Neural crest cell (in vitro differentiated cells): ENCODE measurements at places on chromosomes 5 and 9.
A peak's percentile ranks its signal among the peaks of the same experiment; 100 is the strongest.

DNA sequence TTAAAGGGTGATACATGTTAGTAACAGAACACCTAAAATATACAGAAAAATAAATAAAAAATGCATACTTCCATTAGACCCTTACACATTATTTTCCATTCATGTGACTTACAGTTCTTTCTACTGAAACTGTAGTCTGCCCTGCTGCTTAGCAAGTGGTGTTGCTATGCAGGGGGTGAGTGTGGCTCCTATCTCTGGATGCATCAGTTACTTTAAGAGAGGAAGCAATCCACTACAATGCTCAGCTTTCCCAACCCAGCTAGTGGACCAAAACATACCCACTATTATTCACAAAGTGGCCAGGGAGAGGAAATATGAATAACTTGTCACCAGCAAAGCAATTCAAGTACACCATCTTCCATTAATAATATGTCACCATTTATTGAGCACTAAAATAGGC is 121.8 kb downstream of the DOCK2 start:
- DNase-seq: no peak

- no peak for DNase-seq
Measured at GRCh38 chr9:132590318-132591182, 8.1 kb downstream of the BARHL1 start.

DNA sequence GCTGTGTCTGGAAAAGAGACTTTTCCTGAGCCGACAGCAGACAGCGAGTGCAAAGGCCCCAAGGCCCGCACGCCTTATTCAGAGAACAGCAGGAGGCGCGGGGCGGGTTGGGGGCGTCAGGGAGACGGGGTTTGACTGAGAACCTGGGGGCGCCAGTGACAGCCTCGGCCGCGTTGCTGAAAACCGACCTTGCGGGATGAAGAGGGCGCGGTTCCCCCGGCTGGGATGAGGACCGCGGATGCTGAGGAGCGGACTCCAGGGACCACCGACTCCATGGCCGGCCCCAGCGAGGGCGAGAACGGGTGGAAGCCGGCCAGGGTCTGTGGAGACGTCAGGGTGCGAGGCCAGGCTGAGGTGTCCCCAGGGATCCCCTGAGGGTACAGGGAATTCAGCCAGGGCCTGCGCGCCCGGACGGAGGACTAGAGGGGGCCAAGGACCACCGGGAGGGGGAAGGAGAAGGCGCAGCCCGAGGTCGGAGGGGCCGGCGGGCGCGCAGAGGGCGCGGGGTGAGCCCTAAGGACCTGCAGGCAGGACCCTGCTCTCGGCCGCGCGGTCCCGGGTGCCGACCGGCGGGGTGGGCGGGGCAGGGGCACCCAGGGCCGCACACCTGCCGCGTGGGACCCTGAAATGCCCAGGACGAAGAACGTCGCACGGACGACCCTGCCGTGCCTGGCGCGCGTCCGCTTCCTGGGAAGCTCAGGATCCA is 837 bp upstream of the AHRR start:
- DNase-seq: no peak

- DNase-seq: no peak
Measured at GRCh38 chr5:143931986-143932385, 120.0 kb downstream of the HMHB1 start.

GRCh38 chr9:33439731-33440130 is 7.7 kb downstream of the AQP3 start:
- DNase-seq: no peak

DNA sequence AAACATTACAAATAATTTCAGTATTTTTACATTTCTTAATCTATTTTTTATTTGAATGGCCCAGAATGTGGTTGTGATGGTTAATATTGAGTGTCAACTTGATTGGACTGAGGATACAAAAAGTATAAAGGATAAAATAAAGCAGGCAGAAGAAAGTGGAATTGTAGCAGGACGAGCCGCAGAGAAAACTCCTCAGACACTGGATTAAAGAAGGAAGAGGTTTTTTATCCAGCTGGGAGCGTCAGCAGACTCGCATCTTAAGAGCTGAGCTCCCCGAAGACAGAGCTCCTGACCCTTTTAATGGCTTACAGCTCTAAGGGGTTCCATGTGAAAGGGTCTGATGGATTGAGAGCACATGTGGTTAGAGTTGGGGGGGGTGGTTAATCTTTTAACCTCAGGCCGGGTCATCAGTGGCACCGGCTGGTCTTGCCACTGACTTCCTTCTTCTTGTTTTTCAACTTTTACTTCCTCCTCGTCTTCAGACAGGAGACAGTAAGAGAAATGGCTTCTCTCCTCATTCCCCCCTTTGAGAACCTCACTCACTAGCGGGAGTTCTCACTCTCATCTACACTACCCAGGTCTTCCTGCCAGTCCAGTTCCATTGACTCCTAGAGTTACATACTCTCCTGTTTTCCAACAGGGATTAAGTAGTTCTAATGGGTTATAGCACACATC is 80.0 kb downstream of the TMEM161B start:
- DNase-seq: no peak

- DNase-seq: peak; percentile 54
Measured at GRCh38 chr9:120918931-120919842, 7.4 kb downstream of the TRAF1 start.

GRCh38 chr9:124291801-124292396 is 34.1 kb downstream of the NEK6 start:
- DNase-seq: no peak

GRCh38 chr5:5705010-5705409 is 282.5 kb downstream of the ICE1 start:
- no peak for DNase-seq

DNA sequence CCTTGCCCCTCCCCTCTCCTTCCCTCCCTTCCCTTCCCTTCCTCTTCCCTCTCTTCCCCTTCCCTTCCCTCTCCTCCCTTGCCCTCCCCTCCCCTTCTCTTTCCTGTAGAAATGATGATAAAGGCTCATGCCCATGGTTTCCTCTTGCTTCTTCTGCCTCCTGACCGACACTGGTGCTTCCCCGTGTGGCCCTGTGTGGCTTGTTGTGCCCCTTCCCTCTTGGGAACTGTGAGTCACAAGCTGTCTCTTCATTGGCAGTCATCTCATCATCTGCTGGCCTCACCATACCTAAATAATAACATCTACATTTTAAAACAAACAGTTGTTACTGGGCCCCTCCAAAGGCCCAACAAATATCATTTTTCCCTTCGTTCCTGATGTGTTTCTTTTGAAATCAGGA is 11.7 kb upstream of the CARNMT1 start:
- DNase-seq: no peak

DNA sequence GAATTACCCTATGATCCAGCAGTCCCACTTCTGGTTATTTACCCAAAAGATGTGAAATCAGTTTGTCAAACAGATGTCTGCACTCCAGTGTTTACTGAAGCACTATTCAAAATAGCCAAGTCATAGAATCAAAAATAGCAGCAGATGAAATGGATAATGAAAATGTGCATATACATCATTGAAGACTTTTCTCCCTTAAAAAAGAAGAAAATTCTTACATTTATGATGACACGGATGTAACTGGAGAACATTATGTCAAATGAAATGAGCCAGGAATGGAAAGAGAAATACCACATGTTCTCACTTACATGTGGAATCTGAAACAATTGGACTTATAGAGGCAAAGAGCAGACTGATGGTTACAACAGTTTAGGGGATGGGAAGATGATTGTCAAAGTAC is 21.5 kb upstream of the PLEKHG4B start:
- DNase-seq: no peak

GRCh38 chr9:4690144-4690543 is 10.8 kb downstream of the CDC37L1 start:
- no peak for DNase-seq

GRCh38 chr9:135857843-135858242 is 49.5 kb downstream of the CAMSAP1 start:
- no peak for DNase-seq

- DNase-seq: no peak
Measured at GRCh38 chr5:31692561-31693221, 53.8 kb downstream of the PDZD2 start.

GRCh38 chr9:115615821-115616665 is 498.1 kb upstream of the TNC start:
- no peak for DNase-seq

GRCh38 chr5:93163010-93163663 is 417.9 kb downstream of the NR2F1-AS1 start:
- DNase-seq: no peak

- DNase-seq: no peak
Measured at GRCh38 chr5:91307048-91307447, 76.1 kb downstream of the ARRDC3 start.

- DNase-seq: no peak
Measured at GRCh38 chr5:117859176-117859575, 1129.2 kb downstream of the DTWD2 start.

- DNase-seq: no peak
Measured at GRCh38 chr9:90097237-90097636, 492.4 kb downstream of the GADD45G start.

DNA sequence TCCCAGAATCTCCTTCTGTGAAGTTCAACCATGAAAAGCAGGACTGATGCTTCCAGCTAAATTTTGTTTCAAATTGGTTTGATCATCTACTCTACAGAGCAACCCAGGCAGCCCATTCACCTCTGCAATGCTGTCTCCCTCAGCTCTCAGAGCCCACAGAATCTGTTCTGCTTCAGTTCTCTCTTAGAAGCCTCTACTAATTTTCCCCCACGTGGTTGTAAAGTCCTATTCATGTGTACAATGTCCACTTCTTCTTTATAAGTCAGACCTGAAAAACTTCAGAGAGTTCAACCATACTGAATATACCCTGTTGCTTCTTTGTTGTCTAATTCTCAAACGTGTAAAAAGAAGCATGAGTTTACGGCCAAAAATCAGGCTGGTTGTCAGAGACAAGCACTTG is 21.3 kb upstream of the FAM13B start:
- no peak for DNase-seq

DNA sequence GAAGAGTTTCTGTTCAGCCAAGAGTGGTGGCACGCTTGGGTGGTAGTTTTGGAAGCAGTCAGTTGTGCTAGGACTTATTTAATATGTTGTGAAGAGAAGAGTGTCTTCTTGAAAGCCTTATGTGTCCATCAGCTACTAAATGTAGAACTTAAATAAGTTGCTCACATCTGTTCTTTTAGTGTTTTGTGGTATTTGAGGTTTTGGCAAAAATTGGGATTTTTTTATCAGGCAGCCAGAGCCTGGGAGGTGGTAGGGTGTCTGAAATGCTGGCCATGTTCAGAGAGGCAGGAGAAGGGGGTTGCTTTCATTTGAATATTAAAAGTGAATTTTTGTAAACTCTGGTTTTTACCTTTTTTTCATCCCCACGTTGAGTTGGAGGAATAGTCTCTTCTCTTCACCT is 24.2 kb upstream of the ZBTB34 start:
- no peak for DNase-seq

- no peak for DNase-seq
Measured at GRCh38 chr9:125496313-125496834, 210.6 kb downstream of the MAPKAP1 start.

- no peak for DNase-seq
Measured at GRCh38 chr5:144139586-144139985, 30.9 kb downstream of the YIPF5 start.

GRCh38 chr9:35828716-35829083 is at the start of gene FAM221B:
Gene FAM221B, minus strand, starts transcription at chr9:35828732. Its CDS starts 2,571 bp downstream, at chr9:35826161.
- peak; percentile 62 for DNase-seq

GRCh38 chr9:78146241-78146640 is 89.6 kb upstream of the CEP78 start:
- no peak for DNase-seq

DNA sequence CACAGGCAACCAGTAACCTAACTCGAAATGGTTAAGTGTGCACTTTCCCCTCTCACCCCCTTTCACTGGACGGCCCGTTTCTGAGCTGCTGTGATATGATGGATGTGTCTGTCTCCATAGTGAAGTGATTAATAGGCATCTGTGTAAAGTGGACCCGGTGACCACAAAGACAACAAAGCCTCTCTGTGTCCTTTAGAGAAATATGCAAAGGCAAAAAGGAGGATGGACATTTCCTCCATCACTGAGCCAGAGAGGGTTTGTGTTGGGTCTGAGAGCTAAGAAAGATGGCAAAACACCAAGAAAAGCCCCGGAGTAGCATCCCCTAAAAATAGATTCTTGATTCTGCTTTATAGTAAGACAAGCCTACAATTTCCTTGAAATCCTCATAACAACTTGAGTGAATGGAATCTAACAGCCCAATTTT is 120.6 kb downstream of the SEMA6A start:
- DNase-seq: no peak

DNA sequence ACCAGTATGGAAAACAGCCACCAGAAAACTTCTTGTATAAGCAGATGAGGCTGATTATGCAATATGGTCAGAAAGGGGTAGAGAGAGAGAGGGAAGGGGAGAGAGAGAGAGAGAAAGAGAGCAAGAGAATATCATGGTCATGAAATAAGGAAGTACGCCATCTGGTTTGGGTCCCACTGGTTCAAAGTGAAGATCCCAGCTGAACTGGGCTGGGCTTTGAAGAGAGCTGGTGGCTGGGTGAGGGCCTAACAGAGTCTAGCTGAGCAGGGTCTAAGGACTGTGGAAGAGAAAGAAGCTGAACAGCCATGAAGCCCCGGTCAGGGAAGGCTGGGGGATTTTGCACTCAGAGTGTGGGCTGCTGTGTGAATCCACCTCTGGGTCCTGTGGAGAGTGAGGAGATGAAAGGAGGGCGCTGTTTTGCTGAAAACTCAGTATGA is 14.6 kb downstream of the TRIM14 start:
- DNase-seq: no peak

DNA sequence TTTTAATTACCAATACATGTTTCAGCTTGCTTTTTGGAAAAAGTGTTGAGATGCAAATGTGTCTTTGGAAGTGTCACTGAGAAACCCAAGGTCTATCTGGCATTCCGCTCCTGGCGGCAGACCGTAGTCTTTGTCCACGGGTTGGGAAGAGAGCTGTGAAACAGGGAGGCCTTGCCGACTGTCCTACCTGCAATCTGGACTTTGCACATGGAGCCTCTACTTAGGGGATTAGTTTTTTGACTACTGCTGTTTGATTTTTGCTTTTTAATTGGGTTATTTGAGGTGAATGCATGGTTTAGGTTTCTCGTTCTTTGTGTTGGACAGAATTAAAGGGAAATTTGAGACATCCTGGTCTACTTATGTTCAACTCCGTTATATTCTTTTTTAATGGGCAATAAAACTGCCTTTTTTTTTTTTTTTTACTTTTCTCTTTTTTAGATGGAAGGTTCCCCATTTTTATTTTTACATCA is 25.7 kb downstream of the TRIO start:
- no peak for DNase-seq

GRCh38 chr5:134114886-134115805 is 665 bp downstream of the TCF7 start:
- peak; percentile 25 for DNase-seq

GRCh38 chr5:152164860-152165259 is 240.2 kb upstream of the GLRA1 start:
- DNase-seq: no peak

DNA sequence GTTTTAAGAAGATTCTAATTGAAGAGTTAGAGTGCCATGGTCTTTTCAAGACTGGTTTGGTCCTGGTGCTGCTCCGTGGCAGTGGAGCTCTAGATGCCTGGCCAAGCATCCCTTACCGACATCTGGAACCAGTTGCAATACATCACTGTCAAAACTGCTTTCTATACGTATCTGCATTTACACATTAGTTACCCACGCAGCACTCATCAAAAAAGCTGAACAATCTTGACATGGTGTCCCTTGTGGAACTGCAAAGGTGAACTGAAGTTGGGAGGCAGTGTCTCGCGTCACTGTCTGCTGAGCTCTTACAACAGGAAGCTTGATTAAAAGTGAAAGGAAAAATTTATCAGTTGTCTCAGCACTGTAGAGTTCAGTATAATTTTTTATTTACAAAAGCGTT is 82.6 kb downstream of the PBX3 start:
- no peak for DNase-seq
